ENCODE measurements at places on chromosomes 6 and 20. TPM values are rescaled to one million over a fixed set of nuclear protein-coding genes. Genes with fewer than 3 reads are reported as not detected.

GRCh38 chr6:41443616-41444525, 102.3 kb upstream of the FOXP4 start:
- no peaks in the 10 kb centered on the region for H3K36me3 ChIP-seq
- peaks cover 6% of the 10 kb centered on the region for H3K4me1 ChIP-seq
- DNase-seq, result peak; percentile 89
- no peaks in the 10 kb centered on the region for H3K27me3 ChIP-seq
- no peak overlapping the region for H3K4me3 ChIP-seq

DNA sequence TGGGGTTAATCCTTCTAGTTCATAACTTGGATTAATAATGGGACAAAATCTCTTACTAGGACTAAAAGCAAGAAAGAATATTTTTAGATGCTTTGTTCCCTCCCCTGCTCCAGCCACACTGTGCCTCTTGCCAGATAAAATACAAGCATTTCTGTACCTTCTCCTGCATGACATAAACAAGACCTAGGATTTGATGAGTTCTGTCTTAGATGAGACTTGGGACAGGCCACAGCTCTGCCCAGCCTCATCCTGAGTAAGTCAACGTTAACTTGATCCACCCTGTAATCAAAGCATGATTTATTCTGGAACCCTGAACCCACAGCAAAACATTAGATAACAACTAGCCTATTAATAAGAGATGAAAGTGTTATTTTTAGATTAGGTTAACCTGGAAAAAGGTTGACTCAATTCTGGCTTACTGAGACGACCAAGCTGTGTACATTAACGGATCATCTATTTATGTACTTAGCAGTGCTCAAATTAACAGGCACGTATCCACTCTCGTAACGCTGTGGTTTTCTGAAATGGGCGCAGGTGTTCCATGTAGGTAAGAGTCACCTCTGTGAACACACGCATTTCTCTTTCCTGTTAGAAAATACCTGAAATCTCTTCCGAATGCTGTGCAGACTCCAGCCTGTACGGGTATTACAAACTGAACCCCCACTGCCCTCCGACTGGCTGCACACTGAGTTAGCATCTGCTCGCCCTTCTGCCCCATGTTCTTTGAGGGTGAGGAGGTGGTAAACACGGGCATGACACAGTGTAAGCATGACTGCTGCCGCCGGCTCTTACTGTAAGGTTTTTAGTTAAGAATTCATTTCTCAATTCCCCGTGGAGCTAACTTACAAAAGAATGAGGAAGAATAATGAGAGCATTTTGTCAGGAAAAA, 132.1 kb upstream of the FOXQ1 start:
- H3K4me3 ChIP-seq, result no peak overlapping the region
- no peaks in the 10 kb centered on the region for H3K36me3 ChIP-seq
- H3K4me1 ChIP-seq, result no peaks in the 10 kb centered on the region
- H3K27ac ChIP-seq, result no peak overlapping the region
- no peaks in the 10 kb centered on the region for H3K27me3 ChIP-seq

Gene TMC2
- not detected for total RNA-seq

Gene CALHM5
- 1.3 TPM for total RNA-seq

Gene HMGCLL1
- 0.94 TPM for total RNA-seq

All from kidney (tissue), 22 donors.